ENCODE measurements at places on chromosomes 3 and 15.

DNA sequence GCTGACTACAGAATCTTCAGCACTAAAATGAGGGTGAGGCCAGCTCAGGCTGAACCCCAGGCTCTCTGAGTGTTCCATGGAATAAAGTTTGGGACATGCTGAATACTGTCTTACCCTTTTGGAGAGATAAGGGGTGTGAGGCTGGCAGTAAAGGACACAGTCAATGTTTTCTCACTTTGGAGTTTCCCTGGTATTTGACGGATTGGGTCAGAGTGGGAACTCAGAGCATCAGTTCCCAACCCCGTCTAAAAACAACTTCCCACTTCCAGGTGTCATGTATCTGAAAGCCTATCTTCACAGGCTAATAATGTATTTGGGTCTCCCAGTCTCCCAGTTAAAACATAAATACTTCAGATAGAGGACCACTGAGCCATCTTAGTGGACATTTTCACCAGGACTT lies 180.7 kb downstream of the TLE3 start:
- DNase-seq: no peak

DNA sequence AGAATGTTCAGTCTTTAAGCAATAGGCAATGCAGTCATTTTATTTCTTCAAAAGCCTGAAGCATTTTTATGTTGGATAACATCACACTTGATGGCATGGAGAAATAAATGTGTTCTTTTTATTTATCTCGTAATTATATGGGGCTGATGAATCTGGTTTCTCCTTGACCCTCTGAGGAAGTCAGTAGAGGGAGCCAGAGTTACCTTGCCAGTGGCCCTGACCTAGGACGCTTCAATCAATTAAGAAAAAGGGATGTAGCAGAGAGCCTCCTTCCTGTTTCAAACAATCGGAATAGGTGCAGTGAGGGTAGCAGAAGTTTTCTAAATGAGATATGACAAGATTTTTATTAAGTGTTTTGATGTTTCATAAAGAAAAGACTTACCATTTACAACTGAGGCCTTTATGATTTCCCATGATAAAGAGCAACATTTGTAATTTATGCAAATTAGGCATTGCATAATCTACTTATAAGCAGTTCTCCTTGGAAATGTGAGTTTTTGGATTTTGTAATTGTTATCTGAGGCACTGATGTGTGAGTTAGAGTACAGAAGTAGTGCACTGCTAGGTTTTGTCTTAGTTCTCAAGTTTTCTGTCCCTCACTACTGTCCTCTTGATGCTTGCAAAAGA lies 129.1 kb downstream of the RAP2B start:
- DNase-seq: no peak

DNA sequence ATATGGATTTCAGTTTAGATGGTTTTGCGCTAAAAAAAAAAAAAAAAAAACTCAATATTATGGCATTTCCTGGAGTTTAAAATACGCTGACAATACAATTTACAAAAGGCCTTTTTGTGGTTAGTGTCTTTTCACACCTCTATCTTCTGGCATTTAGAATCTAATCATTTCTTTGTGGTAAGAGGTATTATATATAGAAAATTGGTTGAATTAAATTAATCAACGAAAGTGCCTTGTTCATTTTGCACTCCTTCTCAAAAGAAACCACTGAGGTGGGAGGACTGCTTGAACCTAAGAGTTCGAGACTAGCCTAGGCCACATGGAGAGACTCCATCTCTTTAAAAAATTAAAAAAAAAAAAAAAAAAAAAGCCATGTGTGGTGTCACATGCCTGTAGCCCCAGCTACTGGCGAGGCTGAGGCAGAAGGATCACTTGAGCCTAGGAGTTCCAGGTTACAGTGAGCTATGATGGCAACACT lies 90.0 kb upstream of the ICE2 start:
- DNase-seq: no peak

- no peak for DNase-seq
Measured at GRCh38 chr3:15794303-15794771, 3.4 kb downstream of the ANKRD28 start.

- no peak for DNase-seq
Measured at GRCh38 chr3:23566499-23566898, 239.3 kb upstream of the UBE2E1 start.
